ENCODE measurements at places on chromosomes 3 and 15.
A peak's percentile ranks its signal among the peaks of the same experiment; 100 is the strongest.

- peak; percentile 98 for DNase-seq
Observed at GRCh38 chr3:45054196-45054857, 28.2 kb downstream of the CLEC3B start.

DNA sequence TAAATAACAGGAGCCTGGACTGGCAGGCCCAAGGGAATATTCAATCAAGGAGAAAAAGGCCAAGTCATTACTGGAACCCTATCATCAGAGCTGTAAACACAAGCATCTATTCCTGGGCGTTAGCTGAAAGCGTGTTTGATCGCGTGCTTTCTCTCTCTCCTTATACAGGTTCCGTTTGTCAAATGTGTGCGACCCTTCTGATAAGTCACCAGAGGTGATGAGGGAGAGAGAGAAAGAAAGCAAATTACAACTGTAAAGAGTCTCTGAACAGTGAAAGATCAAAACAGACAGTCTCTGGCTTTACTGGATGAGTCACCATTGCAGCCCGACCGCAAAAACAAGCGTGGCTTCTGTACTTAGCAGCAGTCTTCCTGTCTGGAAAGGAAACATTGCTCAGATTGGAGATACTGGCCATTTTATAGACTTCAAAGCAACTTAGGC, 39.5 kb upstream of the TPRG1 start:
- DNase-seq: peak; percentile 75

GRCh38 chr3:38560284-38560683, 64.1 kb downstream of the EXOG start:
- no peak for DNase-seq

GRCh38 chr3:189040656-189041335, 131.0 kb upstream of the TPRG1 start:
- DNase-seq: no peak

- peak; percentile 17 for DNase-seq
Observed at GRCh38 chr3:191136347-191136746, 62.7 kb upstream of the OSTN start.

DNA sequence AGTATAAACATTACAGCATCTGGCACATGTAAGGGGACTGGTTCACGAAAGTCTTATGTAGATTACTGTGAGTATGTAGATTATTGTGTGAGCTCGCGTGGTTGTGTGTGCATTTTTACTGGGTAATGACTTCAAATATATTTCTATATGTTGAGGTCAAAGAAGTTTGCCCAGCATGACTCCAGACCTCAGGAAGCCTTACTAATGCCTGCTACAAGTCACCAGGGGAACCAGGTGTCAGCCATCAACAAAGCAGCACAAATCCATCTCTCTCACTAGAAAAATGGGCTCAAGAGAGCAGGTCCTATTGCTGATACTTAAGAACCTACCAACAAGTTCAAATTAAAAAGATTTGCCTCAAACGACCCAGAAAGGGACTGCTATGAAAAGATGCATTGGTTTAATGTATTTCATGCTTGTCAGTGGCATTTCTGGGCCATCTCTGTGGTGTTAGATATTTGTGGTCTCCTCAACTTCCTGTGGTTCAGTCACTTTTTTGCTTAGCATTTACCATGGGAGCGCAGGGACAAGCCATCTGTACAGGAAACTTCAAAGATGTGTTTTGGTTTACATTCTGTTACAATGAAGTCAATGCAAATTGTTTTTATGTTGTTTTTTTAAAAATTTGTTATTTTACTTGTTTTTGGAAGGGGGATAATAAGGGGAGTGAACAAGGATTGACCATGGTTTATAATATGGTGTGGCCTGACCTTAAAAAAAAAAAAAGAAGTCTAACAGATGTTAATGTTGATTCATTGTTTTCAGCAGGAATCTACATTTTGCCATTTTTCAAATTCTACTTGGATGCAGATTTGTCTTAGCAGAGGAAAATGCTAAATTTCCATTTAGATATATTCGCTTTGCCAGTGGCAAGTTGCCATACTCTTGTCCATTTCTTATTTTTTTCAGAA, 172.1 kb upstream of the ADAMTS9 start:
- peak; percentile 69 for DNase-seq

DNA sequence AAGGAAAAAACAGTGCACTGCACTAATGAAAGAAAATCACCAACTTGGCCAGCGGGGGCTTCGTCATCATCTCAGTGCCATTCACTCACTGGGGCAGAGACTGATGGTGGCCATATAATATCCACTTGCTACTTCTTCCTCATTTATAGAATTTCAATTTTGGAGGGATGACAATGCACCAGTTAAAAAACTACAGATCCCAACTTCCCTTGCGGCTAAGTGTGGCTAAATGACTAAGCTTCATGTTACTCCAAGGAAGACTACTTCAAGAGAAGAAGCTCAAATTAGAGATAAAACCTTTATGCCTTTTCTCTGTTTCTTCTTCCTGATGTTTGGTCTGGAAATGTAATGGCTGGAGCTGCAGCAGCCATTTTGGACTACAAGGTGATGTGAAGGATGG, 38.8 kb downstream of the NGLY1 start:
- DNase-seq: no peak

DNA sequence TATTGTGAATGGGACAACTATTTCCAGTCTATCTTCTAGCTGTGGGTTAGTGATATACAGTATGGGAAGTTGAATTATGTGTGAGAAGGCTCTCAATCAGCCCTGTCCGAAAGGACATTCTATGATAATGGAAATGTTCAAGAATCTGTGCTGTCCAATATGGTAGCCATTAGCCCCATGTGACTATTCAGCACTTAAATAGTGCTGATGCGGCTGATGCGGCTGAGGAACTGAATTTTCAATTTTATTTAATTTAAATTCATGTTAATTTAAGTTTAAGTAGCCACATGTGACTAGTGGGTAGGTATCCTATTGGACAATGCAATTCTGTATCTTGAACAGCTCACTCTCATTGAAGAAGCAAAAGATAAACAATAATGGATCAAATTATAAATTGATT, 98.5 kb downstream of the MYLK start:
- no peak for DNase-seq

DNA sequence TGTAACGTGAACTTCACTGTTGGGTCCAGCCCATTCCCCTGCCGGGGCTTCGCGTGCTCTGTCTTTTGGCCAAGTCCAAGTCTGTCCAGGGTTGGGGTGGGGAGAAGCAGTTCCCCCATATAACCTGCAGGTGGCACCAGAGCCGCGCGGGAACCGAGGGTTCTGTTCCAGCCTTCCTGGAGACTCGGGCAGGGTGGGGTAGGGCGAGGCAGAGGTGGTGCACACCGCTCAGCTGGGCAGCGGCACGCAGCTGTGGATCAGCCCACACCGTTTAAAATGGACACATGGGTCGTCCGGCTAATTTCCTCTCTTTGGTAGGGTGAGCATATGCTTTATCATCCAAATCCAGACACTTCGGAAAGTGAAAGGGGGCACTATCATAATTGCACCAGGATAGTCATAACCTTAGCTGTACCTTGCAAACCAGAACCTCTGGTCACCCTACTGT, 118.1 kb downstream of the TBC1D2B start:
- DNase-seq: peak; percentile 43

DNA sequence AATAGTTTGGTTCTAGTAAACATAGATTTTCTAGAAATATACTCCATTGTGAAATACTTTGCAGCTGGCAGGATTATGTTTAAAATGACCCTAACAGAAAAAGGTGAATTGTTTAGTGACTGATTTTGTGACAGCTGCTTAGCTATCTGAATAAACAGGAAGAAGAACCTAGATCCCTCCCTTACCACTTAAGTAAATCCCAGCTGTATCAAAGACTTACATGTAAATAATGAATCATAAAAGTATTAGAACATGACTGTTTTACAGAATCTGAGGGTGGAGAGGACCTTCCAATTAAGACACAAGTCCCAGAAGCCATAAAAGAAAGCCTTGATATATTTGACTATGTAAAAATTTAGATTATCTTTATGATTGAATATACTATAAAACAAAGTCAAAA, 15.9 kb downstream of the SLC49A4 start:
- DNase-seq: no peak

DNA sequence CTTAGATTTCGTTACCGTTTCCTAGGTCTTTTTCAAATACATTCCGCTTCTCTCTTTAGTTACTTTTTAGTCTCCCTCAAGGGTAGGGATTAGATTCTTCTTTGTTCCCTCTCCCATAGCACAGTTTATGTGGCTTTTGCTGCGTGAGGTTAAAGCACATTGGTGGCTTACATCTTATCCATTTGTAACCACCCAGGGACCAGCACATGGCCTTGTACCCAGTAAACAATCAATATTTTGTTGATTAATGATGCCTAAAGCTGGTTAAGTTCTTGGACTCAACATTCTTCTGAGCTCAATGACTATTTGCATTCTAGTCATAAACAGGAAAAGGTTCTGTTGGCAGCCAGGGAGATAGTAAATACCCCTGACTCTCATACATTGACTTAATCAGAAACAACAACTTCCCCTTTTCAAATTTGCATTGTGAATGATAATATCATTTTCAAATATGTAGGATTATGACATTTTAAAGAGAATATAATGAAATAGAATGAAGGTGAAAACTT, 60.2 kb downstream of the CACNA1D start:
- DNase-seq: no peak

- peak; percentile 57 for DNase-seq
Observed at GRCh38 chr3:138089091-138089490, 26.3 kb downstream of the DZIP1L start.

- DNase-seq: peak; percentile 87
Observed at GRCh38 chr15:59221511-59222505, 15.2 kb downstream of the LDHAL6B start.

GRCh38 chr3:95459706-95460105, 1354.7 kb upstream of the EPHA6 start:
- no peak for DNase-seq

GRCh38 chr3:43341788-43342187, 55.4 kb downstream of the SNRK start:
- no peak for DNase-seq

- peak; percentile 94 for DNase-seq
Observed at GRCh38 chr3:159829539-159830227, 159.0 kb upstream of the IL12A start.

DNA sequence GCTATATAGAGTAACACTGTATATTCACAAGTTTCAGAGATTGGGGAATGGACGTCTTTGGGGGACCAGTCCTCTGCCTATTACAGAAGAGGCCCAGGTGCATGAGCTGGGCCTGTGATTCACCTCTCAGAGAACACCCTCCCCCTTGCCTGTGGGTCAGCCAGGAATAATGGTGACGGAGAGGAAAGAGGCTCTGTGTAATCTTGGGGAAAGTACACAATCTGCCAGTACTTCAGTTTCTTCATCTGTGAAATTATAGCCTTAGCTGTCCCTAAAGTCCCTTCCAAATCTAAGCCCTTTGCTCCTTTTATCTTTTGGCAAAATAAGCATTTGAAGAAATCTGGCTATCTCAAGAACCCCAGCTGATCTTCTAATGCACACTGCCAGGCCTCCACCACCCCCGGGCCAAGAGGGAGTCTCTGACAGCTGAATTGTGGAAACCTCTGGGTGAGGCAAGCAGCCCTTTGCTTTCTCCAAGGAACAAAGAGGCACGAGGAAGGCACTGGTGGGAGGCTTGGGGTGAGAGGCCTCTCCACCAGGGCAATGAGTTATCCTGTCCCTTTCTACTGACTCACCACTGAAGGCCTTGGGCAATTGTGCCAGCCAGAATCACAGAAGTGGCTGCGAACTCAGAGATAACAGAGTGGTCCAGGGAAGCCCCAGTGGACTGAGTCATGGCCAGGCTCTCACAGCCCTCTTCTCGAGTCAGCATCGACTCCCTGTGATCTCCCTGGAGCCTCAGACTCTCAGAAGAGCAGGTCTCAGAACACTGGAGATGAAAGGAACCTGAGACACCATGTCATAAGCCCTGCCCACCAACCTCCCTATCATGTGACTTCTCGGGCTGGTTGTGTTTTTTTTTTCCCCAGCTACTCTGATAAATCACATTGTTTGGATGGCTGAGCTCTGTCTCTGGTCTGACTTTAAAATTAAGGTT, 31.8 kb downstream of the CCNL1 start:
- DNase-seq: peak; percentile 62

DNA sequence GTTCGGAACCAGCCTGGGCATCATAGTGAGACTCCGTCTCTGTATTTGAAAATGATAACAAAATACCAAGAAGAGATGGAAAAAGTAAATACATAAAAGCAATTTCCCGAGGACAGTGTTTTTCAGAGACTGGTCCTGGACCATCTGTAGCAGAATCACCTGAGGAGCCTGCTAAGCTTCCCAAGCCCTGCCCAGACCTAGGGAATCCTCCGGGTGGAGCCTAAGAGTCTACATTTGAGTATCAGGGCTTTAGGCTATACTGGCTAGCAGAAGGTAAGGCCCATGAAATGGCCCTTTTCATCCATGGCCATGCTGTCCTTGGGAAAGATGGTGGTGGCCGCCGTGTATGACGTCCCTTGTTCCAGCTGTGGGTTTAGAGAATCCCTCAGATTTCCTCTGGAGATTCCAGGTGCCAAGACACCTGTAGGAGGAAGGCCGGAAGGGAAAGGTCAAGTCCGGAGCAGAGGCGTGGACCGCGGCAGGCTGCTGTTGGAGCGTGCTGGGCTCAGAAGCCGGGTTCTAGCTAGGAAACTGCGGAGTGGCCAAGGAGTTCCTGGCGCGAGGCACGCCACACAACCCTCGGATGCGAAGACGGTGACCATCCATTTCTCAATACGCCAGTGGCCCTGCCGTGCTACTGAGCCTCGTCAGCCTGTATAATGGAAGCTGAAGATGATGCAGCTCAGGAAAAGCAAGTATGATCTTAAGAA, 50.9 kb downstream of the TMEM44 start:
- no peak for DNase-seq

GRCh38 chr15:81224232-81224631, 27.6 kb downstream of the IL16 start:
- DNase-seq: no peak

DNA sequence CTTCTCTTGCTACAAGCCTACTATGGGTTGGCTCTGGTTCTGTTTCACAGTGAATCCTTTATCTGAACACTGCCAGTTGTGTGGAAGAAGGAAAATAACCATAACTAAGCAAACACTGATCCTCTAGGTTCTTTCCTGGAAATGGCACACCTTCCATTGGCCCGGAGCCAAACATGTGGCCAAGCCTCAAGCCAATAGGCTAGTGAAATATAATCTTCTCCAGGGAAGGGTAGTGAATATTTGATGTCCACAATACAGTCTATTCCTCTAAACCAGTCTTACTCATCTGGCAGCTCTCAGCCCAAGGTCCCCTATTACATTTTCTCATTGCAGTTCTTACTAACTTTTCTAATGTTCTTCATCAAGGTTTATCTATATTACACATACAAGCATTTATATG, 921.3 kb downstream of the TUSC7 start:
- DNase-seq: no peak

DNA sequence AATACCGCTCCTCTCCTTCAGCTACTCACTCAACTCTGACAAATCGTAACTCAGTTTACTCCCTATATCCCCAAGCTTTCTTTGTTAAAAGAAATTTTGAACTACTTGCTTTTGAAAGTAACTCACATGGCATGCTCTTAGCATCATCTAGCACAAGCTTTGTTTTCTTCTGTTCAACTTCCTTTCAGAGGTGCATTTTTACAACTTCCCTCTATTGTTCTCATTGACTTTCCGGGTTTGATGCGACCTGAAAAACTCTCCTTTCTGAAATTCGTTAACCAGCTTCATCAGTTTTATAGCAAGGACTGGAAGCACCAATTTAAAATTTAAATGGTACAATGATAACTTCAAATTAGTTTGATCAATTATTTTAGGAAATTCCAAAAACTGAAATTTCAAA, 629.5 kb upstream of the TGFBR2 start:
- DNase-seq: no peak

GRCh38 chr3:32954506-32954905, 3.1 kb downstream of the CCR4 start:
- DNase-seq: no peak

Measured in AG10803 (cell line).